ENCODE measurements at places on chromosomes 3 and 15. TPM values are rescaled to one million over a fixed set of nuclear protein-coding genes. Genes with fewer than 3 reads are reported as not detected.

DNA sequence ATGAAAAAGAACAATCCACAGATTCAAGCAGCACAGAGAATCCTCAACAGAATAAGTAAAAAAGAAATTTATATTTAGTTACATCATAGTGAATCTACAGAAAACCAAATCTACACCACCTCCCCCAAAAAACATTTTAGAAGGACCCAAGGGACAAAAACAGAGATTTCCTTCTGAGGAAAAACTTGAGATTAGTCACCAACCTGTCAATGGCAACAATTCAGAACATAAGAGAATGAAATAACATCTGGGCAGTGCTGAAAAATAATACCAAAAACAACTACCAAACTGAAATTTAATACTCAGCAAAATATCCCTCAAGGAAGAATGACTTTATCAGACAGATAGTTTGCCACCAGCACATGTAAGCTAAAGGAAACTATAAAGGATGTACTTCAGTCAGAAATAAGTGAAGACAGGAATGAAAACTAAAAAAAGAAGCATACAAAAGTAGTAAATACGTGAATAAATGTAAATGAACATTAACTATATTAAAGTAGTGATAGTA, 260.7 kb downstream of the ULK4 start:
- DNase-seq: no peak

GRCh38 chr3:130850843-130851242, 43.0 kb upstream of the ATP2C1 start:
- DNase-seq: no peak

GRCh38 chr15:77144026-77144425, 73.1 kb upstream of the TSPAN3 start:
- no peak for DNase-seq

SLC38A3 gene
- total RNA-seq: not detected

SLC9C1 gene
- total RNA-seq: not detected

CEP97 gene
- 16.8 TPM for total RNA-seq

C3orf80 gene
- total RNA-seq: not detected

CISH gene
- 14.7 TPM for total RNA-seq

BDH1 gene
- 60.9 TPM for total RNA-seq

DNA sequence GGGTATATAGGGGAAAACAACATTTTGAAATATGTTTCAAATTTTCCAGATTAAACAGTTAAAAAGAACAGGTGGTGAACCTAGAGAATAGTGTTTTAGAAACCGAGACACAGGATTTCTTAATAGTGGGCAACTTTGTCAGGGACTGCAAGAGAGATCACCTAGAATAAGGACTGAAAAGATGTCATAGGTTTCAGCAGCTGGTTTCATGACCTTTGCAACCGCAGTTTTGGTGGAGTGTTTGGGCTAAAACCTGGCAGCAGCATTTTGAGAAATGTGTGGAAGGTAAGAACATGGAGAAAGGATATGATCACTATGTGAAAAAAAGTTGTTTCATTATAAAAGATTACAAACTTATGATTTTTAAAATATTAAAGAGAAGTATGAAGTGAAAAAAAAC, 34.9 kb downstream of the PRKCI start:
- DNase-seq: no peak

ST3GAL6 gene
- total RNA-seq: 0.50 TPM

DNA sequence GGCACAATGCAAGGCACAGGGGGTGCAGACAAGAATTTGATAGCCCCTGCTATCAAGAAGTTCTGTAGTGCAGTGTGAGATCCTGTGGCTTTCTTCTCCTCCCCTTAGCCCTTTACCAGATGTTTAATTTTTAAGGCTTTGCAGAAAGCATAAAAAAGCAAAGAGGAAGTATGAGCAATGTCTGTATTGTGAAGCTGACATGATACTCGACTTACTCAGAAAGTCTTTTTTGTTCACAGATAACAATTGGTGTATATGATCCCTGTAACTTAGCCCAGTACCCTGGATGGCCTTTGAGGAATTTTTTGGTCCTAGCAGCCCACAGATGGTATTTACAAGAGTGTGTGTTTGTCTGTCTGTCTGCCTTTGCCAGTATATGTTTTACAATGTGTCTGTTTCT, 58.9 kb downstream of the ATG7 start:
- DNase-seq: no peak

Measured in CD4-positive, alpha-beta memory T cell (primary cell).